ENCODE measurements at places on chromosomes 5 and 9.

GRCh38 chr9:76529653-76530052 lies 70.7 kb downstream of the GCNT1 start:
- no peak for DNase-seq
- H3K4me1 ChIP-seq: no peaks in the 10 kb centered on the region
- H3K27ac ChIP-seq: no peak overlapping the region
- no peak overlapping the region for H3K4me3 ChIP-seq
- H3K27me3 ChIP-seq: no peaks in the 10 kb centered on the region
- H3K36me3 ChIP-seq: no peaks in the 10 kb centered on the region

GRCh38 chr5:168477060-168477459 lies 9.2 kb upstream of the RARS1 start:
- no peaks in the 10 kb centered on the region for H3K27me3 ChIP-seq
- no peak for DNase-seq
- peaks cover 8% of the 10 kb centered on the region for H3K4me1 ChIP-seq
- peaks cover 1% of the 10 kb centered on the region for H3K36me3 ChIP-seq
- H3K27ac ChIP-seq: no peak overlapping the region

DNA sequence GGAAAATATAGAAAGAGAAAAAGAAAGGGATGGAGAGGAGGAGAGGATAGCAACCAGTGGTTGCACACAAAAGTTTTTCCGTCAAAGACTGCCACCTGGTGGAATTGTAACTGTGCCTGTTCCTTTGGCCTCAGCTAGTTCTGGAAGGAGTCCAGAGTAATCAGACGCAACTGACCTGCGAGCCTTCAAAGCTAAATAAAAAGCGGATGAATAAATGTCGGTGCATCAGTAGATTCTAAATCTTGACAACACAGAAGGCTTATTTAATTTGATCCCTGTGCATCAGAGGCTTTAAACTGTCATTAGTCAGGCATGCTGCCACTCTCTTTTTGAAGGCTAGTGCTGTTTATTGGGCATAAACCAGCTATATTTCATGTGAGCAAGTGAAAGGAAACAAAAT lies 132.9 kb upstream of the ACO1 start:
- DNase-seq: peak; percentile 21
- H3K36me3 ChIP-seq: no peaks in the 10 kb centered on the region
- no peaks in the 10 kb centered on the region for H3K27me3 ChIP-seq
- H3K4me1 ChIP-seq: no peaks in the 10 kb centered on the region

DNA sequence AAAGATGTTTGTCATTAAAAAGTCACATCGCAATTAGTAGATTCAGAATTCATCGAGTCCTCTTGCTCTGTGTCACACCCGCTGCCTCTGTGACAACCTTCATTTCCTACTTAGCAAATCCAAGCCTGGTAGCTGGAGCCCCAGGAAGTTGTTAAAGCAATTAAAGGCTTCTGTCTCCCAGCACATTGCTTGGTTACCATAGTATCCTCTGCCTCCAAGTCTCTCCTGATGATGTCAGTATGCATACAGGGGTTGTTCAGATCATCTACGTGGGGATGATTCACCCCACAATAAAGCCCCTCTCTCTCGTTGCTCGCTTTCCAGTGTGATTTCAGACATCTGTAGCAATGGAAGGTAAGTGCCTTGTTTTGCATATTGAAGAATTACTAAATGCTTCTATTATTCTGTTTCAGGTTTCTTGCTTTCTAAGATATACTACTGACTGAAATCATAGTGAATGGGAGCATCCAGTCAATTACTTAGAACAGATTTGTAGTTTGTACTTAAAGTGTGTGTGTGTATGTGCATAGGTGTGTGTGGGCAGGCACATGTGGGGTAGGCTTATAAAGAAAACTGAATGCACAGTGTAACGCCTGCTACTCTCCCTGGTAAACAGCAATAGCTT lies 52.9 kb downstream of the PAM start:
- no peaks in the 10 kb centered on the region for H3K36me3 ChIP-seq
- peaks cover 3% of the 10 kb centered on the region for H3K4me1 ChIP-seq
- no peak overlapping the region for H3K27ac ChIP-seq
- no peaks in the 10 kb centered on the region for H3K27me3 ChIP-seq
- peak; percentile 66 for DNase-seq
- H3K4me3 ChIP-seq: no peak overlapping the region

- no peak overlapping the region for H3K4me3 ChIP-seq
- no peak for DNase-seq
- H3K27me3 ChIP-seq: no peaks in the 10 kb centered on the region
- no peaks in the 10 kb centered on the region for H3K36me3 ChIP-seq
- no peaks in the 10 kb centered on the region for H3K4me1 ChIP-seq
Observed at GRCh38 chr5:166436872-166437271, 1854.6 kb upstream of the WWC1 start.

Data from large intestine (tissue), 12 donors.